WTC11 (cell line): ENCODE measurements at places on chromosomes 1 and 21.

DNA sequence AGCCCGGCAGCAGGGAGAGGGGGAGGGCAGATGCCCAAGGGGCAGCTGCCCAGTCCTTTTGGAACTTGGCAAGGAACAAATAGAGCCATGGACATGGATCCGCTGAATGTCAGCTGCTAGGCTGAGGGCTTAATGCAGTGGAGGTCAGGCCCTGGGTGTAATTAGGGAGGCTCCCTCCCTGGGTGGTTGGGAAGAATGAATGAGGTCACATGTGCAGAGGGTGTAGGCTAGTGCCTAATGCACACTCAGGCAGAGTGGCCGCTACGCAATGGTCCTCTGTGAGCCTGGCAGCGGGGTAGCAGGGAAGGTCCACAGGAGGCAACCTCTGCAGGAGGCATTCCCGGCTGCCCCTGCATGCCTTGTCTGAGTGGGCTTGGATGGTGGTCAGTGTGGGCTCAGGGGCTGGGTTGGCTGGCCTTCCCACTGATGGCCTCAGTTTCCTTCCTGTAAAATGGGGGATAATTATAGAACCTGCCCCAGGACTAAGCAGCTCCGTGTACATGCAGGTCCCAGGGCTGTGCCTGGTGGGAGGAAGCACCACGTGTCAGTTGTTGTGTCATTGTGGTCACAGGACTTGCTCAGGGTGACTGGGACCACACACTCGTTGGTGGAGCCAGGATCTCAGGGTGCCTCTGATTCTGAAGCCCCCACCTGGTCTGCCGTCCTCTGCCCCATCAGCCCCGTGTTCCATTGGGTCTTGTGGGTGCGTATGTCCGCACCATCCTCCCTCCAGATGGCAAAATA is 81.6 kb upstream of the ACTL8 start:
- no peak for DNase-seq

DNA sequence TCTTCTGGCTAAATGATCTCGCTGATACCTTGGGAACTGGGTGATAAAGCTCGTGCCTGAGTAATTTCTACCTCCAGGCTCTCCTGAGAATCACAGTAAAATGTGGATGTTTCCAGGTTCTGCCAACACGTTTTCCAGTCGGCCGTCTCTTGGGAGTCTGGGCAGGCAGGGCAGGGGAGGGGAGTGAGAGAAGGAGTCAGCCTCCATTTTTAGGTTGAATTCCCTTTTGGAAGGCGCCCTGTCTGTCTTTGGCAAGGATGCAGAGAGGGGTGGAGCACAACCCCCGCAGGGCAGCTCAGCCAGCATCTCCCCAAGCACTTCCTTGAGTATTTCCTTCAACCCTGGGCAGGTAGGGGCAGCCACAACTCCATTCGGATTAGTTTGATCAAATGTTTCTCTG is 15.5 kb upstream of the ACTRT2 start:
- no peak for DNase-seq

DNA sequence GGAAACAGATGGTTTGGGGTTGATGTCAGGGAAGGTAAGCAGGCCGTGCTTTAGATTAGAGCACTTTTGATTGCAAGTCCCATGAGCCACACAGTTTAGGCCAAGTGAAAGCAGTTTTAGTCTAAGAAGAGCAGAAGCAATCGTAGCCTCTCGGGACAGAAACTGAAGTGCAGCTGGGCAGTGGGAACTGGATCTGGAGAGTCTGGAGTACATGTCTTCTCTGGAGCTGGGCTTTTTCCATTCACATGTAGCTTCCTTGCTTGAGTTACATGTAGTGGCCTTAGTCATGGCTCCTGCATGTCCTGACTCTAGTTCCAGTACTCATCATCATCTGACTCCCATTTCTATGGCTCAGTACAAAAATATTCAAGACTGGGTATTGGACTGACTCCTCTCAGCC is 16.7 kb downstream of the CAMTA1 start:
- DNase-seq: no peak

DNA sequence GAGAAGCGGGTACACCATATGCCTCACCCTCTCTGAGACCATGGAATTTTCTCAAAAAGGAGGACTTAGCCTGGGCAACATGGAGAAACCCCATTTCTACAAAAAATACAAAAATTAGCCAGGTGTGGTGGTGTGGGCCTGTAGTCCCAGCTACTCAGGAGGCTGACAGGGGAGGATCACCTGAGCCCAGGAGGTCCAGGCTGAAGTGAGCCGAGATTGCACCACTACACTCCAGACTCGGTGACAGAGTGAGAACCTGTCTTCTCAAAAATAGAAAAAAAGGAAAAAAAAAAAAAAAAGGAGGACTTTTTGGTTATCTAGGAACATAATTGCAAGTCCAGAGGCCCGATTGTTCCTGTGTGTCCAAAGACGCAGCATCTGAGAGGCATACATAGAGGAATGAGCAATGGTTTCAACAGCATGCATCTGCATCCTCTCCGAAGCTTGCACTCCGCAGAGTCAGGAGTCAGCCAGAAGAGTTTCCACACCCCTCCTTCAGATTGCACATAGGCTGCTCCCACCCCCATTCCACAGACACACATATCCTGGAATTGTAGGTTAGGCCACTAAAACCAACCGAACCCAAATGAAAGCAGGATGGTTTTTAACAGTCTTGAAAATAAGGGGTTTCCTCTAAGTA is 2.5 kb upstream of the TBX15 start:
- no peak for DNase-seq
